ENCODE measurements at places on chromosomes 6 and 20.

DNA sequence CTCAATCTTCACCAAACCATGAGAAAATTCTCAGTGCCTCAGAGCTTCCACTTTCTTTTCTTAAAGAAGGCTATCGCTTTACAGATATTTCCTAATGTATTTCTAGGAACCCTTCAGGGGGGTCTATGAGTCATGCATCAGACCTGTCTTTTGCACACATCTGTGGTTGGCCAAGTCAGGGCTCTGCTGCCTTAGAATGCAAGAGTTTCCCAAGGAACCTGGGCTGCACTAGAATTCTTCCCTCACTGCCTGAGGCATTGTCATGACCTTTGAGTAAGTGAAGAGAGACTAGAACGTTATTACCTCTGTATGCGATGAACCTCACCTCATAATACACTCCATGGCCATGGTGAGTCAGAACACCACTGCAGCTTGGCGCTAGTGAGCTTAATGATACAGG, 365.0 kb upstream of the ID4 start:
- DNase-seq = no peak

DNA sequence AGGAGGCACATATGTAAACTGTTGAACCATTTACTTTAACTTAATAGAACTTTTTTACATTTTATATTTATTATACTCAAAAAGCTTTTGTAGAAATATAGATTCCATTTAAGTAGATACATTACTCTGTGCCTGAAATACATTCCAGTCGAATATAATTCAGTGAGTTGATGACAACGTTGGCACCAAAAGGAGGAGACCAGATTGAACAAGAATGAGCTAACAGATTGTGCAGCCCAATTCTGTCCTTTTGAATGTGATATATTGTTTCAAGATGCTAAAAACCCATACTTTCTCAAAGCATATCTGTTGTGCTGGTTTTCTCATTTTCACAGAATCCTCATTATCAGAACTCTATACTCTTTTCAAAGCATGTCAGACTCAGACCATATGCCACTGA, 147.4 kb upstream of the SIM1 start:
- DNase-seq = no peak

- DNase-seq = no peak
Measured at GRCh38 chr6:103177791-103178190, 1681.9 kb downstream of the HACE1 start.

DNA sequence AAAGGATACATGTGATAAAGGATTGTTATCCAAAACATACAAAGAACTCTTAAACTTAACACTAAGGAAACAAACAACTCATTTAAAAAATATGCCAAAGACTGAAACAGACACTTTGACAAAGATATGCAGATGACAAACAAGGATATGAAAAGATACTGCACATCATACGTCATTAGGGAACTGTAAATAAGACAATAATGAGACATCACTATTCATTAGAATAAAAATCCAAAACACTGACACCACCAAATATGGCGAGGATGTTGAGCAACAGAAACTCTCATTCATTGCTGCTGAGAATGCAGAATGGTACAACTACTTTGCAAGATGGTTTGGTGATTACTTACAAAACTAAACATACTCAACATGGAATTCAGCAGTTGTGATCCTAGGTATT, 156.5 kb upstream of the FOXA2 start:
- DNase-seq = no peak

DNA sequence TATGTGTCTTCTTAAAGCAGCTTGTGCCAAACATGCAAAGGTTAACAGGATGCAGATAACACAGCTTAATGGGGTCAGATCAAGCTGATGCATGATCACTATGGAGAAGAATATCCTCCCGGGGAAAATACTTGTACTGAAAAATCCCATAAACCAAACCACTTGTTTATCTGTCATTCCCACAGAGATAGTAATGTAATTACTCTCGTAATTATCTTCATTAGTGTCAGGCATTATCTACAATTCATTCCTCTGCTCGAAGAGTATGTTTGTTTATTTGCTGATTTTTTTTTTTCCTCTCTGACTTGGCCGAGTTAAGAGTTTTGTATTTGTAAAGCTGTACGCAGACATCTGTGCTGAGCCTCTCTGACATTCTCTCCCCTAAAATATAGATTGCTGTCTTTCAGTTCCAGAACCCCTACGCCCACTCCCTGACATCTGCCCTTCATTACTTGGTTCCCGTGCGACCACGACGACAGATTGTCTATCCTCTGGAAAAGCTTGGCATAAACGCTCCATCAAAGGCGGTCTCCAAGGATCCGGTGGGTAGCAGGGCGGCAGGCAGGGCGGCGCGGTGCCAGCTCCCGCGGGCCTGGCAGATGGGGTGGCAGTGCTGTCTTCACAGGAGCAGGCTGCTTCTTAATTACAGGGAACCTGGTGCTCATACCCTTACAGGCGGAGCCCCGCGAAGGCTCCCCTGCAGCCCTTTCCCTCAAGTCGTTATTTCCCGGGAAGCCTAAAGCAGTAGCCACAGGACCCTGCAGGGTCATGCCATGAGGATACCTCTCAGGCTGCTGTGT, 147.2 kb downstream of the CFAP61 start:
- DNase-seq = no peak

GRCh38 chr6:41735427-41736185, at the start of gene TFEB:
TSS of gene TFEB (minus strand) at chr6:41735608. CDS start at chr6:41691213, 44,395 bp downstream.
- peak; percentile 98 for DNase-seq

GRCh38 chr6:35970181-35970580, 49.3 kb upstream of the SRPK1 start:
- no peak for DNase-seq

DNA sequence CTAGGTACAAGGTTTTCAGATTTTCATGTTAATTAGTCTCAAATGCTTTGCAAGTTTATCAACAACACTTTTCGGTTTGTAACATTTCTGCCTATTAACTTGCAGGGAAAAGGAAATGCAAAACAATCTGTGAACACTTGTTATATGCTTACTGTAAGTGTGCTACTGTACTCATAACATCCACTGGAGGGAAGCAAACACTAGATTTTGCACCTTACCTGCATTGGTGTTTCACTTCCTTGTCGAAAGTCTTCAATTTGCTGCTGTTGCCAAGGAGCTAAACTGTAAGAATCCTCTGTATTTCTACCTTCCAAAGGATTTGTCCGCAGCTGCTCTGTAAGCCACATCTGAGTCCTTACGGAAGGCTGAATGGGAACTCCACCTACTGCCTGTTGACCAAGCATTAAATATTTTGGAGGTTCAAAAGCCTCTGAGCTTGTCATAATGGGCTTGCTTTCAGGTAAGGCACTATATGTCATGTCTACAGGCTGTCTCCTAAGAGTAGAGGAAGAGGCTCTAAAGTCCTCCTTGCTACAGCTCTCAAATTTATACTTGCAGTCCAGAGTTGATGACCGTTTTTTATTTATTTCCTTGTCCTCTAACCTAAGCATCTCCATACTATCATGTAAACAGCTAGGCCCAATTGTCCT, 17.3 kb downstream of the PLN start:
- DNase-seq = no peak

DNA sequence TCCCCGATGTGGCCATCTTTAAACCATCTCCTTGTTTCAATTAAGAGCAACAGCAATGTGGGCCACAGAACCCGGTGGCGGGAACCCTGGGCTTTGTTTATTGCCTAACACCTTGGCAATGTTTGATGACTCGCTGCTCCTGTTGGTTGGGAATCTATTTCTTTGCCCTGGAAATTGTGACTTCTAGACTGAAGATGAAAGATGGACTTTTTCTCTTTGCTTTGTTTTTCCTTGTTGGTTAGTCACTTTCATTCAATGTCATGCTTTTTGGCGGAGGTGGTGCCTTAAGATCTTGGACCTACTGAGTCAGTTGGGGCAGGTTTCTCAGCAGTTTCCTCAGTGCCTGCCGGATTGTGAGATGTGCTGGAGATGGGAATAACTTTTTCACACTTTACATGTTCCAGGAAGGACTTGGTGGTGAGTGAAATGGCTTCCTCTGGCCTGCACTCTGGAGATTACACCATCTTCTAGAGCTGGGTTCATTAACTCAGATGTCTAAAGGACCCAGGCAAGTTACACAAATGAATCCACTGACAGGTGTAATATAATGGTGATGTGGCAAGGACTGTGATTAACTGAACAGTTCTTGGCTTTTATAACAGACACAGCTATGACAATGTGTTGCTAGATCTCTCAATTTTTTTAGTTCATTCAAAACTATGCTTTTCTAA, 56.3 kb downstream of the TSHZ2 start:
- no peak for DNase-seq

DNA sequence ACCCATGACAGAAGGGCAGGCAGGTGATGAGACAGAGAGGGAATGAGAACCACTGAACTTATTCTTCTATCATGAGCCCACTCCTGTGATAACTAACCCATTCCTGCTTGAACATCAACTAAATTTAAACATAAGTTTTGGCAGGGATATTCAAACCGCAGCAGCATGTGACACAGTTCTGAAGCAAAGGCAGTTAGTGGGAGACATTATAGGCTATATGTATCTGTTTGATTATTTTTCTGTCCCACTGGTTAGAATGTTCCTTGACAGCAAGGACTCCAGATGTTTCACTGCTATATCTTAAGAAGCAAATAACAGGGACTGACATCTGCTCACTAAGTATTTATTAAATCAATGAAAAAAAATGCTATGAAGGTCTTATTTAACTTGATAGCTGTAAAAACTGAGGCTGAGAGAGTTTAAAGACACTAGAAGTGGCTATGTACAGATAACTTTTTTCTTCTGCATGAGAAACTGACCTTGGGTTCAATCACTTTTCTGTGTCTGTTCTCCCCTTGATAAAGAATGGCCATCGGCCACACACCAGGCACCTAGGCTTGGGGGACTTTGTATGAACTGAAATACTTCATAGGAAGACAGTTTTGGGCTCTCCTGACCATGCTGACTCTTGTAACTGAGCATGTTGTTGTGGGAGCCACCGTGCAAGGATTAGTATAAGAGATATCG, 90.9 kb downstream of the CEP162 start:
- no peak for DNase-seq

GRCh38 chr6:121000381-121000780, 333.9 kb downstream of the TBC1D32 start:
- DNase-seq = no peak

- DNase-seq = no peak
Measured at GRCh38 chr6:68559716-68560115, 75.4 kb upstream of the ADGRB3 start.

GRCh38 chr6:170292407-170293158, 1.7 kb upstream of the DLL1 start:
- DNase-seq = peak; percentile 67

GRCh38 chr20:60065741-60066437, 107.7 kb downstream of the CDH26 start:
- no peak for DNase-seq

- no peak for DNase-seq
Measured at GRCh38 chr6:104837158-104837557, 22.6 kb downstream of the HACE1 start.

DNA sequence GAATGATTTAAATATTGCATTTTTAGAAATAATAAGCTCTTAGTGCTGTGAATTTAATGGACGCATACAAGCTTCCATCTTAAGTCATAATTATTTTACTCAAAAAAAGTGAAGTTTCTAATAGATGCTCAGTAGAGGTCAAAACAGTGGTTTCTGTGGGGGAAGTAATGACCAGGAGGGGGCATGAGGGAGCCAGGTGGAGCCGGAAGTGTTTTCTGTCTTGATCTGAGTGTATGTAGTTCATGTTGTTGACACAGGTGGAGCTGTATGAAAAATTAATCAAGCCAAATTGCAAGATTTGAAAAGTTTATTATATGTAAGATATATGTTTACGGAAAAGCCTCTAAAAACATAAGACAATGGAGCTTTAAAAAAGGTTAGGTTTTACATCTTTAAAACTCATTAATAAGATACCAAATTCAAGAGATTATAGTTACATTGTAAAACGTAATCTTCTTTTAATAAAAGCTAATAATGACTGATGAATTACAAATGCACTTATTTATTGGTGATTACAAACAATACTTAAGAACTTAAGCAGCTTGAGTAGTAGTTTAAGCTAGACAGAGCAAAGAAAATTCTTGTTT, 68.0 kb downstream of the PLAGL1 start:
- DNase-seq = no peak

- no peak for DNase-seq
Measured at GRCh38 chr6:167962711-167963110, 34.8 kb upstream of the KIF25 start.

DNA sequence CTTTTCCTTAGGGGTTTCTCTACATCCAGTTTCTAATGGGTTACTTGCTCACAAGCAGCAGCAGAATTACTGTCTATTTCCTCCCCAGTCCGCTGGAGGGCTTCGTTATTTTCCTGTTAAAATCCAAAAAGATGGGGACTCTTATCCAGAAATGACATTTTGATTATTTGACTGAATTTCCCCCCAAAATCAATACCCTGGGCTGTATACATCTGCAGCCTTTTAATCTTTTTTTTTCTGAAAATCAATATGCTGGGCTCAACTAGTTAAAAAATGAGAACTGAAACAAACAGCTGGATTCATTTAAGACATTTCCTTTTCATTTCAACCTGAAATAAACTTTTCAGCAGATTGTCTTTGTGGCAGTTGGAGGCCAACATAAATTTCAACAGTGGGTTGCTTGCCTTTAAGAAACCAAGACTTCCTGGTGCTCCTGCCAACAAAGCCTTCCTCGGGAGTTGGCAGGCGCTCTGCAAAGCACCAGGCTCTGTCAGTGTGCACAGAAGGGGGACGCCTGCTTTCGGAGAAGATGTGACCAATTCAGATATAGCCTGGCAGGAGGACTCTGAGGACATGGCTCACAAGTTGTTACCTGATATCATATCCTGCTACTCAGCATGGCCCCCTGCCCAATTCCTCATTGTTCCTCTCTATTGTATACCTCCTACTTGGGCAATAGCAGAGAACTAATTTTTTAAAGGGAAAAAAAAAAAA, 204.7 kb upstream of the ARG1 start:
- no peak for DNase-seq

DNA sequence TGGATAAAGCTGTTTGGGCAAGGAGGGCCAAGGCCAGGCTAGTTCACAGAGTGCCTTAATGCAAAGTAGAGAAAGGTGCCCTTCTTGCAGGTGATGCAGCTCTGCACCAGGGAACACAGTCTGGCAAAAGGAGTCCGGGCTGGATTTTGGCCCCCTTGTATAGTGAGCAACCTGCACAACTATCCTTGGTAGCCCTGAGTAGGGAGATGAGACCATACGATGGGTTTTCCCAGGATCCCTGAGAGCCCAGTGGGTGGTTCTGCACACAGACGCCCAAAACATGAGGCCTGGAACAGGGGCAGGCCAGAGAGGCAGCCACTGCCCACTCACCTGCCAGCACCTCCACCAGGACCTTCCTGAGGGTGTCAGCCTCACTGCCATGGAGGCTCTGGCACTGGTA, 2.0 kb downstream of the TREM2 start:
- DNase-seq = no peak

- DNase-seq = no peak
Measured at GRCh38 chr6:152150196-152150595, 342.7 kb downstream of the ESR1 start.

GRCh38 chr6:3389390-3390167, 67.3 kb downstream of the SLC22A23 start:
- no peak for DNase-seq

GRCh38 chr6:155380666-155381332, 66.5 kb upstream of the TFB1M start:
- no peak for DNase-seq

- DNase-seq = no peak
Measured at GRCh38 chr6:132932588-132932987, 118.2 kb downstream of the RPS12 start.
